Activated CD4-positive, alpha-beta T cell treated with anti-CD3 and anti-CD28 coated beads for 48 hours (primary cell): ENCODE measurements at places on chromosomes 6 and 20.
A peak's percentile ranks its signal among the peaks of the same experiment; 100 is the strongest.

DNA sequence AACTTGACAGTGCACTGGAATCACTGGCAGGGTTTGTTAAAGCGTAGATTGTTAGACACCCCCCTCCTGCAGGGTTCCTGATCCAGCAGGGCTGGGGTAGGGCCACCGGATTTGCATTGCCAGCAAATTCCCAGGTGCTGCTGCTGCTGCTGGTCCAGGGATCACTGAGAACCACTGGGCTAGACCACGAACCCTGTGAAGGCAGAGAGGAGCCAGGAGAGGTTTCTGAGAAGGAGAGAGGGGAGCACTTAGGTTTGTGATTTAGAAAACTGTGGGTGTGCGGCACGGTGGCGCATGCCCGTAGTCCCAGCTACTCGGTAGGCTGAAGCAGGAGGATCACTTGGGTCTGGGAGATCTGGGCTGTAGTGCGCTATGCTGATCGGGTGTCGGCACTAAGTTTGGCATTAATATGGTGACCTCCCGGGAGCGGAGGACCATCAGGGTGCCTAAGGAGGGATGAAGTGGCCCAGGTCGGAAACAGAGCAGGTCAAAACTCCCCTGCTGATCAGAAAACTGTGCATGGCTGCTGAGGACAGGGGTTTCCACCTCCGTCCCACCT, 53.6 kb upstream of the FAM83D start:
- no peak for DNase-seq

- DNase-seq = no peak
Measured at GRCh38 chr20:58452667-58453255, 62.4 kb downstream of the APCDD1L start.

DNA sequence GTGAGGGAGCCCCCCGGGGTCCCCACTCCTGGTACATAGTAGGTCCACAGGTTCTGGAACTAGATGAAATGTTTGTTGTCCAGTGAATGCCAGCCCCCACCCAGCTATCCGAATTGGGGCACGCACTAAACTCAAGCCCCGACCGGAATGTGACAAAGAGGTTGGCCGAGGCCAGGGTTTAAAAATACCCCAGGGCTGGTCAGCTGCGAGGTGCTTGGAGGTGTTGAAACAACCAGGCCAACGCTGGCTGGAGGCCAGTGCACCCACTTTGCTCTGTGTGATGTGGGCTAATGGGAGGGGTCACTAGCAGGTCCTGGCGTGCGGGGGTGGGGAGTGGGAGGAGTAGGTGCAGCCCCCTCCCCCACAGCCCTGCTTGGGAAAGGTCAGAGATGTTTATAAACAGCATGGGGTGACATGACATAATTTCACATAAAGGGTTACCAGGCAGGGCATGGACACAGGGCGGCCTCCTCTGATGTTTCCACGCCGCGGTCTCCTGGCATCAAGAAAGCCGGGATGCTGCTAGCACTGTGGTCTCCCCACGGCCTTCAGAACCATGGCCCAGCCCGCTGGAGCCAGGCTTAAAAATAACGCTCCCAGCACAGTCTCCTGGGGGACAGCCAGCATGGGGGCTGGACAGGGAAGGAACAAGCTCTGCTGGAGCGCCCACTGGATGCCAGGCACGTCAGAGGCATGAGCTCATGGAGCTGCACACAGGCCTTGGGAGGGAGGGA, 111.2 kb upstream of the PTPN1 start:
- no peak for DNase-seq

DNA sequence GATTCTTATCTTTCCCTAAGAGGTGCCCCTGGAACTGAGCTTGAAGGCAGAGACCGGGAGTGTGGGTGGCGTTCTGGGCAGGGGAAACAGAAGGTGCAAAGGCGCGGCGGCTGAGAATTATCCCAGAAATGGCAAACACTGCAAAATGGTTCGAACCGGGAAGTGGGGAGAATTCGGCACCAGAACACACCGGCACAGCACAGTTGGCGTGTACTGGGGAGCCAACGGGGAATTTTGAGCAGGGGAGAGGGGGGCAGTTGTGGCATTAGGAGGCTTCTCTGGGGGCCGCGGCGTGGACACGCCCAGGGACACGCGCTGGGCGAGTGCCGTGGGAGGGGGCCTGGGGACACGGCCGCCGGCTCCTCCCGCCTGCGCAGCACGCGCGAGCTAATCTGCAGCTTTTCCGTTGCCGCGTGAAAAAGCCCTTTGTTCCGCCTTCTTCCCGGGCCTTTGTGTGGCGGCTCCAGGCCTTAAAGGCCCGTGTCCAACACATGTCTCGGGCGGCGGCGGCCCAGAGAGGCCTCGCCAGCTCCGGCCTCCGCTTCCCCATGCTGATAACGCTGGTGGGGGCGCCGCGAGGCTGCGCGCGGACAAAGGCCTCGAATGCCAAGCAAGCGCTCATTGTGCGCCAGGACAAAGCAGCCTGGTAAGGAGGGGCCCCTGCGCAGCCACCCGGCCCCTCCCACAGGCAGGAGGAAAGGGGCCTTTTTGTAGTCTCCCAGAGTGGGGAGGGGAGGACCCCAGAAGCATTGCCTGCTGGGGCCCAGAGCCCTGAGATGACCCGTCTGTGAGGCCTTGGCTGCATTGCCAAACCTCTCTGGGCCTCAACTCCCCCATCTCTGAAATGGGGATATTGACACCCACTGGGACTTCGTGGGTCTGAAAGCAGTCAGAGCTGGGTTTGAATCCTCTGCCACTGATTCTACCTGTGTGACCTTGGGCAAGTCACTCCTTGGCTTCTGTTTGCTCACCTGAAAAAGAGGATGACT, 82.8 kb downstream of the CD40 start:
- no peak for DNase-seq

DNA sequence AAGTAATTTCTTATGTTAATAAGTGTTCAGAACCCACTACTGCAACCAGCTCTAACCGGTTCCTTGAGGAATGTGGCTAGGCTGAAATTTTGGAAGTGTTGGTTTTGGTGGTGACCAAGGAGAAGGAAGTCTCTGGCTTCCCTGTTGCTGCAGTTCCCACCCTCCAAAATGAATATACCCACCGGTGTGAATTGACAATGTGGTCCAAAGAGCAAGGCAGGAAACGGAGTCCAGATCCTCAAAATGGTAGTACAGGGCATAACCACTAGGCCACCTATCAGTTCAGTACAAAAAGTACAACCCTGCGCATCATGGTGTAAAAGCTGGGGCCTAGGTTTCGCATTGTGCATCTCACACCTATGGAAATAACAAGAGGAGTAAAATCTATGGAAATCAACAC, 2.8 kb downstream of the ADNP start:
- DNase-seq = peak; percentile 9

- no peak for DNase-seq
Measured at GRCh38 chr20:40427026-40427425, 262.0 kb downstream of the MAFB start.

DNA sequence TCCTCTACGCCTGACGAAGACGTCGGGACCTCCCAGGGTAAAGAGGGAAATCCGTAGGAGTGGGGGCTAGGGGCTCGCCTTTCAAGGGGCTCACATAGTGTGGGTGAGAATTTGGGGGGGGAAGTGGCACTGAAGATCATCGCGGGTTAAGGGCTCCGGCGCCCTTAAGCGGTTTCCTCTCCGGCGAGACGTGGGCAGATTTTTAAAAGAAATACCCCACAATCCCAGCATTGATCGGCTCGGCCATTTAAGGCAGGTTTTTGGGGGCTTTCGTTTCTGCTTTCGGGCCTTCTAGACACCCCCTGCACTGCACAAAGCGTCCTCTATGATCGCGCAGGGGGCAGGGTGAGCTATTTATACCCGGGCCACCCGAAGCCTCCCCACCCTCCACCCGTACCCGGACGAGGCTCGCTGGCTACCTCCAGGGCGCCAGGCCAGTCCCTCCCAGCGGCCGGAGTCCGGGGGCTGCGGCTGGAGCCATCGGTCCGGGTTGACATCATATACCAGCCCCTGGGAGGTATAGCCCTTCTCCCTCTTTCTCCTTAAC, 1.2 kb downstream of the NKX2-2 start:
- peak; percentile 23 for DNase-seq

- DNase-seq = no peak
Measured at GRCh38 chr6:170272341-170273065, 18.4 kb downstream of the DLL1 start.

- no peak for DNase-seq
Measured at GRCh38 chr6:125307150-125307838, 5.5 kb upstream of the HDDC2 start.
